ENCODE measurements at places on chromosomes 7 and 10. TPM values are rescaled to one million over a fixed set of nuclear protein-coding genes. Genes with fewer than 3 reads are reported as not detected.
A peak's percentile ranks its signal among the peaks of the same experiment; 100 is the strongest.

CYP2C9 gene
- 0.76 TPM for total RNA-seq

ADAP1 gene
- 34.0 TPM for total RNA-seq

GLRX3 gene
- total RNA-seq: 59.1 TPM

STEAP1B gene
- 0.27 TPM for total RNA-seq

ADAMTS14 gene
- 13.2 TPM for total RNA-seq

GRCh38 chr7:123862775-123863174 is 17.8 kb downstream of the HYAL4 start:
- H3K4me1 ChIP-seq: no peaks in the 10 kb centered on the region
- H3K27me3 ChIP-seq: no peaks in the 10 kb centered on the region

DNA sequence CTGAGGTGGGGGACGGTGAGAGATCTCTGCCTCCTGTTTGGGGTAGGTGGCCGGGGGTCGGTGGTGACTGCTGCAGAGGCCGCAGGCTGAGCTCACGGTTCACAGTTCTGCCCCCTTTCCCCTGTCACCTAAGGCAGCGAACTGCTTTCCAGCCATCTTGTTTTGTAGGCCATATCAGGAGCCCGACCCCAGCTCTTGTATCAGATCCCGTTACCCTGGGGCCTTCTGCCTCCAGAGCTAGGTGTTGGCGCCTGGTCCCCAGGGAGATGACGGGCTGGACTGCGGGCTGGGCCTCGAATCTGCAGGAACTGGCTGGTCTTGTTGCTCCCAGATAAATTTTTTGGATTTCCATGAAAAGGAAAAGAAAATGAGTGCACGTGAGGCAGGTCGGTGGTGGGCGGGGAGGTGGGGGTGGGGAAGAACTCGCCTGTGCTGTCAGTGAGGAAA is 183.0 kb downstream of the DNAJB6 start:
- H3K27ac ChIP-seq: no peak overlapping the region
- no peak for DNase-seq
- H3K4me3 ChIP-seq: no peak overlapping the region
- H3K27me3 ChIP-seq: no peaks in the 10 kb centered on the region
- no peaks in the 10 kb centered on the region for H3K36me3 ChIP-seq

GRCh38 chr10:120981601-120982391 is 130.6 kb downstream of the WDR11 start:
- no peaks in the 10 kb centered on the region for H3K36me3 ChIP-seq
- DNase-seq: no peak
- H3K4me3 ChIP-seq: no peak overlapping the region
- no peaks in the 10 kb centered on the region for H3K27me3 ChIP-seq

- H3K27me3 ChIP-seq: no peaks in the 10 kb centered on the region
- H3K4me1 ChIP-seq: no peaks in the 10 kb centered on the region
- no peak overlapping the region for H3K4me3 ChIP-seq
- H3K36me3 ChIP-seq: no peaks in the 10 kb centered on the region
These were observed 135.0 kb downstream of the NT5C2 start for GRCh38 chr10:103058034-103058433.

DNA sequence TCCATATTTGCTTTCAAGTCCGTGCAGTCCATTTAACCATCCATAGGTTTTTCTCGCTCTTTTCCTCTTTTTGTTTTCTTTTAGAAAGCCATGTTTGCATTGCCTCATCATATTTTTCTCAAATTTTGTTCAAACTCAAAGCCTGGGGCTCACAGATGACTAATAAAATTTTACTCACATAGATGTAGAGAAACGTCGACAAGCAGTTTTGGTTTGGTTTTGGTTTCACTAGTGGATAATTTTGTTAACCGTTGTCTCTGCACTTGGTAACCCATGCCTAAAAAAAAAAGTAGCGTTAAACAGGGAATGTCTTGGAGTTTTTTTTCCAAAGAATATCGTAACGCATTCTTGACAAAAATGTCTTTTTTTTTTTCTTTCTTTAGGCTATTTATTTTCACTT is 344.2 kb upstream of the GALNT17 start:
- no peaks in the 10 kb centered on the region for H3K27me3 ChIP-seq
- no peak overlapping the region for H3K27ac ChIP-seq
- DNase-seq: no peak
- H3K36me3 ChIP-seq: no peaks in the 10 kb centered on the region

DNA sequence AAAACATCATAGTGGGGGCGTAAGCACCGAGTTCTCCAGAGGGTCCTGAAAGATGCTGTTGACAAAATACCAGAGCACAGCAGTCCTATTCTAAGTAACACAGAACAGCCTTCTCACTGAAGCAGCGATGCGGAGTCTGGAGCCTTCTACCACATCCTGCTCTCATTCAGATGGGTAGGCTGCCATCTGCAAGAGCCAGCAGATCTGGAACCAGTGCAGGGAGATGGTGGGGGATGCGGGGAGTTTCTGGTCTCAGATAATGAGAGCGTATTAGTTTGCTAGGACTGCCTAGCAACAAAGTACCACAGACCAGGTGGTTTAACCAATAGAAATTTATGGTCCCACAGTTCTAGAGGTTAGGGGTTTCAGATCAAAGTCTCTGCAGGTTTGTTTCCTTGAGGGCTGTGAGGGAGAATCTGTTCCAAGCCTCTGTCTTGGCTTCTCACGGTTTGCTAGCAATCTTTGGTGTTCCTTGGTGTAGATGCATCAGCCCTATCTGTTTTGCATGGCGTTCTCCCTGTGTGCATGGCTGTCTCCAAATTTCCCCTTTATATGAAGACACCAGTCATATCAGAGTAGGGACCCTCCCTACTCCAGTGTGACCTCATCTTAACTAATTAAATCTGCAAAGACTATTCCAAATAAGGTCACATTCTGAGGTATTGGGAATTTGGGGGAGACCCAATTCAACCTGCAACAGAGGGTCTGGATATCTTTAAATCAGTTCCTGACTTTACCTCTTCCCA is 52.0 kb upstream of the STEAP1B start:
- no peaks in the 10 kb centered on the region for H3K36me3 ChIP-seq
- no peak overlapping the region for H3K27ac ChIP-seq
- H3K27me3 ChIP-seq: no peaks in the 10 kb centered on the region
- no peaks in the 10 kb centered on the region for H3K4me1 ChIP-seq
- no peak overlapping the region for H3K4me3 ChIP-seq
- no peak for DNase-seq

DNA sequence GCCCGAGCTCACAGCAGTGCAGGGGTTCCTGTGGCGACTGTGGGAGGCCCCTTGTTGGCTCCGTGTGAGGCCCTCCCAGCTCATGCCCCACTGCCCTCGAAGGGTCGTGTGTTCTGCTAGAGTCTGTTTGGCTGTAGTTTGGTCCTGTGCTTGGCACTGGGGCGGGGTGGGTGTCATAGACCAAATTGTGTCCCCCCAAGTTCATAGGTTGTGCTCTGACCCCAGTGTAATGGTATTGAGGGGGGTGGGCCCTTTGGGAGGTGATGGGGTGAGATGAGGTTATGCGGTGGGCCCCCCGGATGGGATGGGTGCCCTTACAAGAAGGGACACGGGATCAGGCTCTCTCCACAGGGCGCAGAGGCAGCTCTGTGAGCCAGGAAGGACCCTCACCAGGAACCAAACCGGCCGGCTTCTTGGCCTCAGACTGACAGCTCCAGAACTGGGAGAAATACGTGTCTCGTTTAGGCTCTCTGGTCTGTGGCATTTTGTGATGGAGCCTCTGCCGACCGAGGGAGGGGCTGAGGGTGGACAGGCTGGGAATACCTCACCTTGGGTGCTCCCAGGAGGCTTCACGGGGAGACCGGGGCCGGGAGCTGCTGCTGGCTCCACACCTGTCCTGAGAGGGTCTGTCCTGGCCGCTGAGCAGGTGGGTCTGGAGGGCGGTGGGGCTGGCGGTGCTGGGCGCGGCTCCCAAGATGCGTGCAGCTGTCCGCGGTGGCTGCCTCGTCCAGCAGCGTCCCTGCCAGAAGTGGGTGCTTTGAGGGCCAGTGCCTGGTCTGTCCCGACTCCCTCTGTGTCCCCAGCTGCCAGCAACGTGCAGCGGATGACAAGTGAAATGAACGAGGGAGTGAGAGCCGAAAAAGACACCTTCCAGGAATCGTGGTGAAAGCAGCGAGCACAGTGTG is 89.4 kb downstream of the INPP5A start:
- DNase-seq: no peak
- H3K4me3 ChIP-seq: no peak overlapping the region
- no peaks in the 10 kb centered on the region for H3K4me1 ChIP-seq
- H3K36me3 ChIP-seq: no peaks in the 10 kb centered on the region
- H3K27ac ChIP-seq: no peak overlapping the region

DNA sequence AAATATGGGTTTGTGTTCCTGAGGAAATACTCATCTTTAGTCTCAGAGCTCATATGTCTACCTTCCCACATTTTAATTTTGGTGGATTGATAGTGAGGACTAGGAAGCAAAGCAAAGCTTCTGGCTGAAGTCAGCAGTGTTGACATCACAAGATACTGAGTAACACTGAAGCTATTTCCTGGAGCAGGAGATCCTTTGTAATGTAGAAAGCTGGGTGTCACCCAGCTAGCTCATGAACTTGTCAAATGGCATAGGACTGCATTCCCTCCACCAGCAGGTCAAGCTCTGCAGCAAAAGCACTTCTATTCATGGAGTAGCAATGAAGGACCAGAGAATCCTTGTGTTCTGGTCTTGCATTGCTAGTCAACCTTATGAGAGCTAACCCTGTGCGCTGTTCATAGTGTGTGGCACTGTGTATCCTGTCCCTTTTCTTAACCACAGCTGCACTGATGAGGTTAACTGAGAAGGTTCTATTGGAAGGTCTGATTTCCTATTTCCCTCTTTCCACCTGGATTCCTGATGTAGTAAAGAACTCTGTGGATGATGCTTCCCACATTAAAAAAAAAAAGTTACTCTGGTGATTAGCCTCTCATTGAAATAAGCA is 94.8 kb upstream of the ZNF804B start:
- H3K4me1 ChIP-seq: no peaks in the 10 kb centered on the region
- peak; percentile 4 for DNase-seq
- H3K4me3 ChIP-seq: no peak overlapping the region
- no peak overlapping the region for H3K27ac ChIP-seq

- H3K27ac ChIP-seq: peak overlapping the region; percentile 10
- DNase-seq: no peak
- peaks cover 64% of the 10 kb centered on the region for H3K4me1 ChIP-seq
- no peaks in the 10 kb centered on the region for H3K27me3 ChIP-seq
- H3K4me3 ChIP-seq: no peak overlapping the region
These were observed 55.5 kb downstream of the VTI1A start for GRCh38 chr10:112502536-112502935.

GRCh38 chr7:54485044-54485443 is 57.1 kb upstream of the VSTM2A start:
- no peaks in the 10 kb centered on the region for H3K27me3 ChIP-seq
- no peaks in the 10 kb centered on the region for H3K4me1 ChIP-seq
- H3K27ac ChIP-seq: no peak overlapping the region
- no peak for DNase-seq
- no peaks in the 10 kb centered on the region for H3K36me3 ChIP-seq

DNA sequence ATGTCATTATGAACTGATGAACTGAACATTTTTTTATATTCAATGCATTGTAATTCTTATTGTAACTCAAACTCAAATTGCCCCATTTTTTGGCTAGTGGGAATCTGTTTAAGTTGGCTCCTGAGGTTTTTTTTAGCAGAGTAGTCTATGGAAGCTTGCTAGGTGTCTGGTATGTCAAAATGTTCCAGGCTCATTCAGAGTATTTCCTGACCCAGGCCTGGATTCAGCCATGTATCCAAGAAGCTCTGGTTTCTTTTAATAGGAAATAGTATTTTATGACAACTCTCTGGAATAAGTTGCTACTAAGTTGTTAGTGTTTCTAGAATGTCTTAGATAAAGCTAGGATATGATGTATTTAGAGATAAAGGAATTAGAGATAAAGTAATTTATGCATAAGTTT is 288.0 kb downstream of the ARL4A start:
- no peaks in the 10 kb centered on the region for H3K27me3 ChIP-seq
- no peaks in the 10 kb centered on the region for H3K4me1 ChIP-seq
- no peak overlapping the region for H3K4me3 ChIP-seq
- no peak overlapping the region for H3K27ac ChIP-seq
- no peaks in the 10 kb centered on the region for H3K36me3 ChIP-seq
- no peak for DNase-seq

DNA sequence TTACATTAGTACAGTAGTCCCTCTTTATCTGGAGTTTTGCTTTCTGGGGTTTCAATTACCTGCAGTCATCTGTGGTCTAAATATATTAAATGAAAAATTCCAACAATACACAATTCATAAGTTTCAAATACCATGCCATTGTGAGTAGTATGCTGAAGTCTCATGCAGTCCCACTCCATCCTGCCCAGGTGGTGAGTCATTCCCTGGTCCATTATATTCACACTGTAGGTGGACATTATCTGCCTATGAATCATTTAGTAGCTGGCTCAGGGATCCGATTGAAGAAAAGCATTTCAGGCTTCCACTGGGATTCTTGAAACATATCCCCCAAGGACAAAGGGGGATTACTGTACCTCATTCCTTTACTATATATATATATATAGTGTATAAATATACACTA is 298.2 kb upstream of the GALNT17 start:
- no peak for DNase-seq
- no peaks in the 10 kb centered on the region for H3K36me3 ChIP-seq
- no peak overlapping the region for H3K4me3 ChIP-seq
- no peaks in the 10 kb centered on the region for H3K27me3 ChIP-seq
- no peak overlapping the region for H3K27ac ChIP-seq

DNA sequence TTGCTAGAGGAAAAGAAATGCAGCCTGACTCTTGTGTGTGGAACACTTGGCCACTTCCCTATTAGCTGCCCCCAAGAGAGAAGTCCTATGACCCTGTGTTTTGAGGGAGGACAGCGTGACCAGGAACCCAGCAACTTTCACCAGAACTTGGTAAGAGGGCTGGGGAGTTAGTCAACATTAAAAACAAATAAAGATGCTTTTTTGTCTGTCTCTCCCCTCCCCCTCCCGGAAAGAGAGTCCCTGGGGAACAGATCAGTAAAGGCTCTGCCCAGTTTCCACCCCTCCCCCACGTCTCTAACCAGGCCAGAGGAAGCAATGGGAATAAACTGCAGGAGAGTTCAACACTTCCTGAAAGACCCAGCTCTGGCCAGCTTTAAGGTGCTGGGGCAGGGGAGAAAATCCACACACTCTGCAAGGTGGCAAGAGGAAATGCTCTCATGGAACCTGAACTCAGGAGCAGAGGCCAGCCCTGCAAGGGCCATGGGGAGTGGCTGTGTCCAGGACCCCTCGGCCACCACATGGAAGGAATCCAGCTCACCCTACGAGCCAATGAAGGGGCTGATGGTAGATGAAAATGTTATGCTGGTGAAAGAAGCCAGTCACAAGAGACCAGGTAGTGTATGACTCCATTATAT is 21.5 kb downstream of the SH3PXD2A start:
- no peaks in the 10 kb centered on the region for H3K36me3 ChIP-seq
- H3K27me3 ChIP-seq: no peaks in the 10 kb centered on the region
- no peak overlapping the region for H3K27ac ChIP-seq
- H3K4me1 ChIP-seq: no peaks in the 10 kb centered on the region
- H3K4me3 ChIP-seq: no peak overlapping the region
